ENCODE measurements at places on chromosomes 7 and 10. TPM values are rescaled to one million over a fixed set of nuclear protein-coding genes. Genes with fewer than 3 reads are reported as not detected.

Gene NANOS1
- 4.7 TPM for total RNA-seq

Gene TYSND1
- 9.9 TPM for total RNA-seq

Gene C10orf53
- total RNA-seq = not detected

Gene LIPJ
- total RNA-seq = not detected

Gene TEX36
- total RNA-seq = not detected

Gene CPEB3
- 0.46 TPM for total RNA-seq

Gene ADIRF
- not detected for total RNA-seq

Gene HMX3
- total RNA-seq = 3.3 TPM

Gene ELN
- total RNA-seq = 0.23 TPM

Gene SLC16A9
- total RNA-seq = 11.7 TPM

Gene FAM237B
- not detected for total RNA-seq

- DNase-seq = no peak
Observed at GRCh38 chr10:24862589-24862988, 89.8 kb downstream of the PRTFDC1 start.

DNA sequence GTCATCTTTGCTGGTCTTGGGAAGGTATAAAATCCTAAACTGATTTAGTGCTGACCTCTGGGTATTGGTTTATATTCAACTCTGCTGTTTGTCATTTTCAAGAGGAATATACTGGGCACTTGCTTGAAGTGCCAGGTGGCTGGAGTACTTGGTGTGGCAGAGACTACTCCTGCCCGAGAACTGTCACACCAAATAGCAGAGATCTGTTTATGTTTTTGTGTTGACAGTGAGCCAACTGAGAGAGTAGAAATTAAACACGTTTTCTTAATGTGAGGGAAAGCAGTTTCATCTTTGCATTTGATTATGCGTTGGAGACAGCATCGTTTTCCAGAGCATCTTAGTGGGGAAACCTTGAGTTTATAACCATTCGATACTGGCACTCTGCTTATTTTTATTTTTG is 174.4 kb downstream of the CDCA7L start:
- no peak for DNase-seq

DNA sequence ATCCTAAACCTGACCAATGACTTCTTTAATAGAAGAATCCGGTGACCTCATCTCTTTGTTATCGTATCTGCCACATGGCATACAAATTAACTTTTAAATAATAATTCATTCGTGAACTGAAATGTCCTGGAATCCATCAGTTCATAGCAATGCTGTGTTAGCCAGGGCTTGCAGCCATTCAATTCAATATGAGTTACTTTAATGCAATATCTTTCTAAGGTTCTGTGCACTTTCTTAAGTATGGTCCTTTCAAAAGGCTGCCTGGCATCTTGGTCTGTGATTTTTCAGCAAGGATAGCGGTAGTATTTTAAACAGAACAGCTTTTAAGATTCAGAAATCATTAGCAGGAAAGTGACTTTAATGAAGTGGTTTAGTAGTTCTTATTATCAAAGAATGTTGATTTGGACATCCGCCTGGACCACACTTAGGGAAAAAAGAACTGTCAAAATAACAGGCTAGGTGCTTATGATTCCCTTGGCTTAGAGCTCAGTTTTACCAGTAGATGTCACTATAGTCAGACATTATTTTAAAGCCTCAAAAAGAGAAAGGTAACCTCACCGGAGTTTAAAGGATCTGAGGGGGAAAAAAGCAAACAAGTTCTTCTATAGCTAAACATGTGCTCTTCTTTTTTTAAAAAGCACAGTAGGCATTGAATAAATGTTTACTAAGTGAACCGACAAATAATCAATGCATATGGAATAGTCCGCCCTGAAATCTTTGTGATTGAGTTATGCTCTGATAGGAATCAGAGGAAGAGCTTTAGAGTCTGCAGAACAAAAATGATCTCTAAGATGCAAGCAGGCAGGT is 22.7 kb downstream of the SLC35G1 start:
- DNase-seq = no peak

DNA sequence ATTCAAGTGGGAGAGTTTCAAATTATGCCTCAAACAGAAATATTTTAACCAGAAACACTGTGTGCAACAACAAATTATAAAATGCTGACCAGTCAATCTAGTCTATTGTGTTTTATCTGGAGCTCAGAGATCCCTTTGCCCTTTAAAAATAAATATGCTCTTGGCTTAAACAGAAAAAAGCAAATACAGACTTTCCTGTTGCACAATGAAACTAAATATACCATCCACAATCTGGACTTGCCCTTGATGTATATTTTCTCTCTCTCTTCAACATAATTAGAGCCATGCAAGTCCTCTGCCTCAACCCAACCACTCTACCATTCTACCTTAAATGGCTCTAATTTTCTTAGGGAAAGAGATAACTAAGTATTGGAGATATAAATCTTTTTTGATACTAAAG is 34.9 kb downstream of the ASAH2 start:
- DNase-seq = no peak

DNA sequence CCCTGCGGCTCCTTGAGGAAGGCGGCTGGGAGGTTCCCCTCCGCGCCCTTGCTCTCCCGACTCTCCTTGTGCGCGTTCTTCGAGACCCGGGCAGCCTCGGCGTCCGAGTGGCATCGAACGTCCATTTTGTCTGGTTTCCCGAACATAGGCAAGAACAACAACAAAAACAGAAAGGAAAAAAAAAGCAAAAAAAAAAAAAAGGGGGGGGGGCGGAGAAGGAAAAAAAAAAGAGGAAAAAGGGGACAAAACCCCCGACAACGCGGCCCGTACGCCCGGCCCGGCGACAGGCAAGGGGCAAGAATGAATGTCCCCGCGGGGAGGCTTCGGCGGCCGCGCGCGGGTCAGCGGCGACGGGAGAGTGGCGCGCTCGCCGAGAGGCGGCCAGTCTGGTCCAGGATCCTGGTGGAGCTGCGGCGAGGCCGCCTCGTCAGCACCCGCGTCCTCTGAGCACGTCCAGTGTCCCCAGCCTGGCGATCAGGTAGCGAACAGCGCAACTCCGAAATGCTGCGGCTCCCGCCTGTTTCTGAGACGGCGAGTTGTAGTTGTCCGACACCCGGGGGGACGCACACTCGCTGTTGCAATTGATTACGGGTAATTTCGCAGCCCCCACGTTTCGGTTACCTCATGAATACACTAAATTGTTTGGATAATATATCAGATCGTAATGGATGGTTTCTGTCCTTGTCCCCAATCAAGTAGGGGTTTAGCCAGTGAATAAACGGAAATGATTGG is at the start of gene VAX1:
Gene VAX1 (minus strand): TSS at position 360 of the 732 bp plus-strand sequence. CDS start 214 bp downstream, at position 146.
- DNase-seq = peak; percentile 53

DNA sequence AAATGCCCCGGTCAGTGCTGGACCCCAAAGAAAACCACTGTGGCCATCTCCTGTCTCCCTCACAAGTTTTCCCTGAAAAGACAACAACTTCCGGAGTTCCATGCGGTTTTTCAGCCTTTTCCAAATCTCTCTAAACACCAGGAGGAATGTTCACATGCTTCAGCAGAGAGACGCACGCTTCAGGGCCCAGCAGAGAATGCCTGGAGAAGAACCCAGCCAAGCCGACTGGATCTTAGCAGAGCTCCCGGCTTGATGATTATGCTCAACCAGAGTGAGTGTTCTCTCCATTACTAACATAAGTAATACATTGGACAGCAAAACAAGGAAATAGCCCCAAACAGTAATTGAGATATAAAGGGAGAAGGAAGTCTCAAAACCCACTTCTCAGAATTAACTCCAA is 17.9 kb downstream of the PRKCQ start:
- no peak for DNase-seq

GRCh38 chr10:51707392-51707791 is 8.0 kb upstream of the CSTF2T start:
- no peak for DNase-seq

- no peak for DNase-seq
Observed at GRCh38 chr10:127415901-127416581, 133.1 kb upstream of the NPS start.

- no peak for DNase-seq
Observed at GRCh38 chr10:17001297-17001744, 128.3 kb downstream of the CUBN start.

GRCh38 chr10:123129618-123130271 is 6.0 kb upstream of the HMX3 start:
- DNase-seq = no peak

DNA sequence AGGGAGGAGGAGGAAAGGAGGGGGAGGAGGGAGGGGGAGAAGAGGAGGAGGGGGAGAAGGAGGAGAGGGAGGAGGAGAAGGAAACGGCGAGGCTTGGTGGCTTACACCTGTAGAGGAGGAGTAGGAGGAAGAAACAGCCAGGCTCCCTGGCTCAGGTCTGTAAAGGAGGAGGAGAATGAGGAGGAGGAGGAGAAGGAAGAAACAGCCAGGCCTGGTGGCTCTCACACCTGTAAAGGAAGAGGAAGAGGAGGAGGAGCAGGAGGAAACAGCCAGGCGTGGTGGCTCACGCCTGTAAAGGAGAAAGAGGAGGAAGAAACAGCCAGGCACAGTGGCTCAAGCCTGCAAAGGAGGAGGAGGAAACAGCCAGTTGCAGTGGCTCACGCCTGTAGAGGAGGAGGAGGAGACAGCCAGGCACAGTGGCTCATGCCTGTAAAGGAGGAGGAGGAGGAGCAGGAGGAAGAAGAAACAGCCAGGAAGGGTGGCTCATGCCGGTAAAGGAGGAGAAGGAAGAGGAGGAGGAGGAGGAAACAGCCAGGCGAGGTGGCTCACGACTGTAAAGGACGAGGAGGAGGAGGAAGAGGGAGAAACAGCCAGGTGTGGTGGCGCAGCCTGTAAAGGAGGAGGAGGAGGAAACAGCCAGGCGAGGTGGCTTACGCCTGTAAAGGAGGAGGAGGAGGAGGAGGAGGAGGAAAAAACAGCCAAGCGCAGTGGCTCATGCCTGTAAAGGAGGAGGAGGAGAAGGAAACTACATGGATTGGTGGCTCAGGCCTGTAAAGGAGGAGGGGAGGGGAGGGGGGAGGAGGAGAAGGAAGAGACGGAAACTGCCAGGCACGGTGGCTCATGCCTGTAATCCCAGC is 14.9 kb upstream of the CRCP start:
- DNase-seq = peak; percentile 96

- DNase-seq = no peak
Observed at GRCh38 chr7:22127835-22128527, 182.3 kb upstream of the CDCA7L start.

DNA sequence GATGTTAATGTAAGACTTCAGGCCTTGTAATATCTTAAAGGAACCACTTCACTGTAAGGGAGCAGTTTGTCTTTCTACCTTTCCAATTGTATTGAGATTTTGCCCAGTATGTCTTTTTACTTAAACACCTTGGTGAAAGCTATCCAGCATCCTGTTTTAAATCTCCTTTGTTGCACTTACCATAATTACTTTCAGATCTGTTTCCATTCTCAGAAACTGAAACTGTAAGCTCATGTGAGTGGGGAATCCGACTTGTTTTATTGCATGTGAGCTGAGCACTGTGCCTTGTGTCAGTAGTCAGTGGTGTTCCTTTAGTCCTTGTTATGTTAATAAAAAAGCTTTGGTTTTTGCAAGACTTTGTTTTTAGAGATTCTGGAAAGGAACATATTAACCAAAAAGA is 42.2 kb downstream of the BMPR1A start:
- DNase-seq = peak; percentile 12

DNA sequence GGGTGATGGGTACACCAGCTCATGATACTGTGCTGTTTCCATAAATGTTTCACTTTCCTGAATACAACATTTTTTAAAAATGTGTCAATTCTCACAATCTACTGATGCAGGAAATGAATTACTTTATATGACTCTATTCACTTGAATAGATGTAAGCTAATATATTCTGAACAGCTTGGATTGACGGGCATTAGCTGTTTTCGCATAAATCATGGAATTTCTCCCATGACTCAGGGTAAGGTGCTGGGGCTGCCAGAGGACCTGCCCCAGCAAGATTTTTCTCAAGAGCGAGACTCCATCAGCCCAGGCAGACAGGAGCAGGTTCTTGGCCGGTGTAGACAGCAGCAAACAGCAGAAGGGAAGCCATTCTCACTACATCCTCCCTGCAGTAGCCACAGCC is 107.1 kb downstream of the PFKFB3 start:
- DNase-seq = no peak

GRCh38 chr10:9362721-9363120 is 1308.2 kb downstream of the GATA3 start:
- DNase-seq = no peak

DNA sequence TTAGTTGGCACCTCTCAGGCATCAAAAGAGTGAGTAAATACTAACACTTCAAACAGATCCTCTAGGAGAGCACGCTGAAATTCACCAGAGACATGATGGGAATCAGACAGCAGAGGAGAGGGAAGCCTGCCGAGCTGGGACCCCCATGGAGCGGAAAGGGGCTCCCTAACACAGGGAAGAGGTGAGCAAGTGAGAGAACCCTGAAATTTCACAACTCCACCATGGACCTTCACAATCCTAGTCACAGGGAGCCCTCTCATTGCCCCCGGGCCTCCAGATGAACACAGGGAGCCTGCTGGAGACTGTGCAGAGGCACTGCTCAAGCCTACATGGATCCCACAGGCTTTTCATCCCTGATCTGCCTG is 59.2 kb upstream of the ANTXRL start:
- no peak for DNase-seq

DNA sequence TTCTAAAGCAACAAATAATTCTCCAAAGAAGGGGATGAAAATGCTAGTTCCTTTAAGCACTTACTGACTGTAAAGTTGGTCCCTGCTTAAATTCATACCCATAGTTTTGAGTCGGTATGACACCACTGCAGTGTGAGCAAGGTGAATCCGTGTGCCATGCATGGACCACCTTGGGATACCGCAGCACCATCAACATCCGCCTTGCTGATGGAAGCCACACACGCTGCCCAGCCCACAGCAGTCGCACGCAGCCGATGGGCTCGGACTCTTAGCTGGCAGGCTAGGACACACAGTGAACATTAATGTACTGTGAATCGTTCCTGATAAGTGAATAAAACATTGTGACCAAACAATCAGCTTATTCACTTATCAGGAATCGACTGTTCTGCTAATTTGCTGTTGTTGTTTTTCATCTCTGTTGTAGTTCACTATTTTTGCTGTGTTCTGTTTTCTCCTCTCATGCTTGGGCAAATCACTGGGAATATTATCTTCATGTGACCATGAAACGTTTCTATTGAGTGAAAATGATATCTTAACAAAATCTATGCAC is 275.5 kb downstream of the USP6NL start:
- DNase-seq = no peak

DNA sequence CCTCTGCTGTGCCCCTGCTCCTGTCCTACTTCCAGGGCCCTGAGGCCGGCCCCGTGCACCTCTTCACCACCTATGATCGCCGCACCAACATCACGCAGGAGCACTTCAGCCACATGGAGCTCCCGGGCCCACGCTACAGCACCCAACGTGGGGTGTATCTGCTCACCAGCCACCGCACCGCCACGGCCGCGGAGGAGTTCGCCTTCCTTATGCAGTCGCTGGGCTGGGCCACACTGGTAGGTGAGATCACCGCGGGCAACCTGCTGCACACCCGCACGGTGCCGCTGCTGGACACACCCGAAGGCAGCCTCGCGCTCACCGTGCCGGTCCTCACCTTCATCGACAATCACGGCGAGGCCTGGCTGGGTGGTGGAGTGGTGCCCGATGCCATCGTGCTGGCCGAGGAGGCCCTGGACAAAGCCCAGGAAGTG is 1.8 kb downstream of the RBP3 start:
- DNase-seq = no peak

GRCh38 chr10:124671486-124672075 is 72.6 kb downstream of the FAM53B start:
- DNase-seq = peak; percentile 16
